Mesenteric fat pad (tissue), 1 donor: ENCODE measurements at places on chromosomes 2 and 18.
A peak's percentile ranks its signal among the peaks of the same experiment; 100 is the strongest.

DNA sequence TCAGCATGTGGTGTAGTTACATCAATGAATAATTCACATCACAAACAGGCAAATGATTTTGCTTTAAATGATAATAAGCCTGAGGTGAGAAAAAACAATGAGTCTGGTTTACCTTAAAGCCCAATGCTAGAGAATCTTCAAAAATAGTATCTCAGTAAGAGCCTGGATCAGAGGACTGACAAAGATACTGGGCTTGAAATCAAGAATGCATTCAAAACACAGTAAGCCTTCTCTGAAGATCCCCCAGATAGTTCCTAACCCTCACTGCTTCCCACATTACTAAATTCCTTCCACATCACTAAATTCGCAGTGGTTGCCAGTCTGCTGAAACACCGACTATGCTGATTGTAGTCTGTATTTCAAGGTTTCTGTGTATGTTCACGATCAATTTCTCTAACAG is 514.9 kb downstream of the SUCLG1 start:
- DNase-seq, result no peak

DNA sequence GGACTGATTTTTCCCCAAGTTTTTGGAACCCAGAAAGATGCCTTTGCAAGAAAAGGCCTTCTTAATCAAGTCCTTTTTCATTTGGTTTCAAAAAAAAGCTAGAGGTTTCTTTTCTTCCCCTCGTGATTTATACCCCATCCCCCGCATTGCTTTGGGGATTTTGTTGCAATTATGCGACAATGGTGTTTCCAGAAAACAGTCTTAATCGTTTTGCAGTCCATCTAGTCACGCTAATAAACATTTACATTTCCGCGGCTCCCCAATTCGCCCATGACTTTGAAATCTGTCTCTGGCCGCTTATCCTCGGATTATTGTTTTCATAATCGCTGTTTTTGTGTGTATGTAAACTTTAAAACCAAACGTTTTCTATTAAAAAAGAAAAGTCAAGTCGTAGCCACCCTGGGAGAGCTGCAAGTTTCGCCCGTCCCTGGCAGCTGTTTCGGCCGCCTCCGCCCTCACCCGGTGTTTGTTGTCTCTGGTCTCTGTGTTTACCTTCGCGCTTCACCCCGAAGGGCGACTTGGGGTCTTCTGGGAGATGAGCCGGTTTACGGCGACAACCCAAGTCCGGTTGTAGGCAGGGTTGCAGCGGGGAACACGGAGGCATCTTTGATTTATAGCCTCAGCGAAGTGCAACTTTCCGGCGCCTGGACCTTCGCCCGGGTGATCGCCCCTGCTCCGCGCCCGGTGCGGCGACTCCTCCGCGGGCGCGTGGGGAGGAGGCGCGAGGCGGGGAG is 667 bp downstream of the SP9 start:
- no peak for DNase-seq

DNA sequence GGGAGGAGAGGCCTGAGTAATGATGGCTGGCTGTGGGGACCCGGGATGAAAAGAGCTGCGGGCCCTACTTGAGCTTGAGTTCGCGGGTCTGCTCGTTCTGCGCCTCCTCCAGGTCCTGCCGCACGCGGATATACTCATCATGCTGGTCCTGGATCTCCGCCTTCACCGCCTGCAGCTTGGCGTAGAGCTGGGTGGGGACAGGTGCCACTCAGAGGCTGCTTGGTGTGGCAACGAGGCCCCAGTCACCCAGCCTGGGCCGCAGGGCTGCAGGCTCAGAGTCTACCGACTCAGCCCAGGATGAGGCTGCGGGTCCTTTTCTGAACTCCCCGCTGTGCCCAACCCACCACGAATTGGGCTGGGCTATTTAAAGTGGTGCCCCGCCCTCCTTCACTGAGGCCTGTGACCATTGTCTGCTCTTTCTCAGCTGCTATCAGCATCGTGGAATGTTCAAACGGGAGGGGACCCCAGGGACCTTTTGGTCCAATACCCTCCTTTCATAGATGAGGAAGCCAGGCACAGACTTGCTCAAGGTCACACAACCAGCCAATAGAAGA is 28.0 kb downstream of the KIF3C start:
- no peak for DNase-seq

- peak; percentile 89 for DNase-seq
These were observed 1.3 kb downstream of the PTPRM start for GRCh38 chr18:7568426-7568825.

GRCh38 chr2:3288470-3289170 is 89.0 kb downstream of the EIPR1 start:
- peak; percentile 39 for DNase-seq
